IPS-NIHi11 (cell line): ENCODE measurements at places on chromosomes 11 and 22.

DNA sequence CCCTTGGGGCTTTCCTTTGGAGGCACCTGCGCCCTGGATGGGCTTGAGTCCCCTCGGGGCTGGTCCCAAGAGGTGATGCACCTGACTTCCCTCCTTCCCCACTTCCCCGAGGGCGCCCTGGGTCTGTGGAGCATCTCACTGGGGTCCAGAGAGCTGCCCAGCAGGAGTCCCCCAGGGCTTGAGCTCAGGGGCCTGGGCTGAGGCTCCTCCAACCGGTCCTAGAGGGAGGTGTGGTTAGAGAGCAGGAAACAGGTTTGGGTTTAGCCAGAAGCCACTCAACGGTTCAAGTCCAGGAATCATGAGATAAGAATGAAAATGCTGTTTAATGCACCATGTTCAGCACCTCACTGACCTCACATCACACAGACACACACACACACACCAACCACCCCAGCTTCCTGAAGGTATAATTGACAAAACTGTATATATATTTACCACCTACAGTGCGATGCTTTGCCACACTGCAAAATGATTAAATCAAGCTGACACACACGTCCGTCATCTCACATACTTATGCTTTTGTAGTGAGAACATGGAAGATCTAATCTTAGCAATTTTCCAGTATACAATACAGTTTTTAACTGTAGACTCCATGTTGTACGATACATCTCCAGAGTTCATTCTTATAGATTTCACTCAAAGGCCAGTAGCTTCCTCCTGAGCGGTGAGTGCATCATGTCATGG, 628 bp upstream of the IGLL1 start:
- DNase-seq, result no peak

- peak; percentile 52 for DNase-seq
Observed at GRCh38 chr11:72553706-72554105, 119.4 kb upstream of the CLPB start.

DNA sequence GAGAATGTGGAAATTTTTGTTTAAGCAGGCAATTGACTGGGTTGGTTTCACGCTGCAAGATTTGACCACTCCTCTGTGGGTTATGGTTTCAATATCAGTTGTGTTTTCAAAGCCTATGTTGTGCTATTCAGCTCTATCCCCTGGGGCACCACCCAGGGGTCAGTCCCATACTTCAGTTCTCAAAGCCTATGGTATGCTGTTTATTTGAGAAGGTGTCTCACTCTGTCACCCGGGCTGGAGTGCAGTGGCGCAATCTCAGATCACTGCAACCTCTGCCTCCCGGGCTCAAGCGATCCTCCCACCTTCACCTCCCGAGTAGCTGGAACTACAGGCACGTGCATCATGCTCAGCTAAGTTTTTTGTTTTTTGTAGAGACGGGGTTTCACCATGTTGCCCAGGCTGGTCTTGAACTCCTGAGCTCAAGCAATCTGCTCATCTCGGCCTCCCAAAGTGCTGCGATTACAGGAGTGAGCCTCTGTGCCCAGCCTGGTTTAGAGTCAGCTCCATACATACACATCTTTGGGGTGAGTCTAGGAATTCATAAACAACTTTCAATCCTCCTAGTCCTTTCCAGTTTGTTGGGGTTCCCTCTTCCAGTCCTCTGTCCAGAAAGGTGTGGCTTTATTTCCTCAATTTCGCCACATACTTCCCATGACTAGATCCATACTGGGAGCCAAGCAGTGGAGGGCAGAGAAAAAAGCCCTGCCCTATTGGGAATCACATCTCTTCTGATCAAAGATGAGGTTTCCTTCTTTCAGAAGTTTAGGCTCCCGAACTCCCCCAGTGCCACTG, 35.0 kb upstream of the MAPK1 start:
- DNase-seq, result no peak

DNA sequence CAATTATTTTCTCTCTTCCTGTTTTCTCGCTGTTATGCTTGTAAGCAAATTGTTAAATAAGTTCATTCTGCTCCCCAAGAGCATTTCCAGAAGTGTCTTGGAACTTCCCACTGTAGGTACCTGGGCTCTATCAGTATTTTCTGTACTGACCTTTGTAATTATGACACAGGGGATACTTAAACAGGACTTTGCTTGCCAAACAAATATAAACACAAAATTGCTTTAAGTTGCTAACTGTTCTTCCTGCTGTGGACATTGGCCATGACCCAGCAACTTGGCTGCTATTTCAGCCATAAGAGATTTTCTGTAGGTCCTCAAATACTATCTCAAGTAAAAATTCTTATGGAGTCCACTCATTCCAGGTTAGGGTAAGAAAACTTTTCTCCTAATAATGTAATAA, 30.1 kb downstream of the SYT9 start:
- DNase-seq, result no peak

DNA sequence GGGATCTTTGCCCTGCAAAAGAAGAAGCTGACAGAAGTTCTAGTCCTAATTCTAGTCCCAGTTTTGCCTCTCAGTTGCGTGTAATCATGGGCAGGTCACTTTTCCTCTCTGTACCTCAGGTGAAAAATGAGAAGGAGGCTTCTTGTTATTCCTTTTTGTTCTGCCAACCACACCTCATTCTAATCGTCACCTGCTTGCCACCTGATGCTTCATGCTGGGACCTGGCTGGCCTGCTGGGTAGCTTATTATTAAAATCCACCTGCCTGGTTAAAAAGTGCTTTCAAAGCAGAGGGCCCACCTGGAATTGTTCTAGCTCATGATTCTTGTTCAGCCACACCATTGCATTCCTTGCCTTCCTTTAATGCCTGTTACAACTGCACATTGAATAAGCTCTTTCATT, 8.4 kb upstream of the ALG8 start:
- peak; percentile 28 for DNase-seq

- DNase-seq, result no peak
Observed at GRCh38 chr22:48417225-48418070, 1410.2 kb downstream of the BRD1 start.

DNA sequence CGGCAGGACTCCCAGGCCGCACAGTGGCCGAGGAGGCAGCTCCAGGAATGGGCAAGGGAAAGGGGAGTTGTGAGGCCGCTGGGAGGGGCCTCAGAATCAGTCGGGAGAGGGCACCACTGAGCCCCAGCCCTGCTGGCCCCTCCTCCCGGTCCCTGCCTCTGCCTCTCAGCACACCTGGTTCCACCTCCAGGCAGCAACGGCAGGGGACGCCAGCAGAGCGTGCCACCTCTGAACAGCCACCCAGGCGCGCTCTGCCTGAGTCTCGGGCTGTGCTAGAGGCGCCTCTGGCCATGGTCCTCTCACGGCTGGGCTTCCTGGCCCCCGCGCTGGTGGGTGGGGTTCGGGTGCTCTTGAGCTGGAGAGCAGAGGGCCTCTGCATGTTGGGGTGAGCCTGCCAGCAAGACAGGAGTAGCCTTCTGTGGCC, 33.0 kb downstream of the MOB2 start:
- peak; percentile 96 for DNase-seq

DNA sequence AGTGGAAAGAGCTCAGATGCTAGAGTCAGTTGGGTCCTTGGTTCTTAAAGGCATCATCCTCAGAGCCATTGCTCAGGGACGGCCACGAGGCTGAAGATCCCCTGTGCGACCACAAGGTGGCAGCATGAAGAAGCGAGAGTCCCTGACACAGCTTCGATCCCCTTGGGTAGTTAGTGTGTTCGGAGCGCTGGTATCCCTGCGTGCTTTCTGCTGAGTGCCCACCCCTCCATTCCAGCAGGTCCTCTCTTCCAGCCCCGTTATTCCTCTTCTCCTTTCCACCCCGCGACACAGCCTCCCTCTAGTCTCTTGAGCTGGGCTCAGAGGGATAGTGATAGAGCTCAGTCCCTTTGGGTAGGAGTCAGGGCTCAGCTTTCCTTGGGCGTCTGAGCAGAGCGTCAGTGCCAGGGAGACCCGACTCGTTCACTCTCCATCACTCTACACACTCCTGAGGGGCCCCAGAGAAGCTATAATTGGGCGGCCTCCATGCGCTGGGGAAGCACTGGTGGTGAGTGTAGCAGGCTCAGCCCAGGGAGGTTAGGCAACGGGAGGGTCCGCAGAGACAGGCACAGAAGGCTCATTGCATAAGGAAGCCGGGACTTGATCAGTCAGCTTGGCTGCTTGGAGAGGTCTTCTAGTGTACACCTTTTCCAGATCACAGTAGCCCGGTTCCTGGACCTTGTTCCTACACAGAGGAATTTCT, at the start of gene OR51D1:
Gene OR51D1, plus strand, starts transcription at position 516 of the 700 bp plus-strand sequence. CDS start 2,314 bp downstream, outside the sequence.
- DNase-seq, result peak; percentile 84

- no peak for DNase-seq
Observed at GRCh38 chr22:37746366-37747079, 49.7 kb downstream of the TRIOBP start.

- DNase-seq, result no peak
Observed at GRCh38 chr11:2315395-2316168, 13.8 kb downstream of the TSPAN32 start.

DNA sequence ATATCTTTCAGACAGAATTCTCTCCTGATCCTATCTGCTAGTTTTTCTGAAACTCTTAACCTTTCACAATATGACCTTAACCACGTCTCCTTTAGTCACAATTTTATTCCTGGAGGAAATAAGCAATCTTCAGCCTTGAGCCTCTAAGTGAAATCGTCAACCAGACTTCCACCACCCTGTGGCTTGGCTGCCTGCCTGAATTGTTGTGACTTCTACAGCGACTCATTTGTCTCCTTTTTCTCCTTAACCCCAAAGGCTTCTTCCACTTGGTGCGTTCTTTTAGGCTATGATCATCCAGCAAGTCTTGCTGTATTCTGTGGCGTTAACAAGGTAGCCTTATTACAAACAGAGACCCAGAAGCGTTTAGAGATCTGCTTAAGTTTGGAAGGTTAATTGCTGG, 535.1 kb upstream of the ARHGAP42 start:
- no peak for DNase-seq

- no peak for DNase-seq
Observed at GRCh38 chr22:47171441-47172221, 409.2 kb downstream of the TBC1D22A start.

DNA sequence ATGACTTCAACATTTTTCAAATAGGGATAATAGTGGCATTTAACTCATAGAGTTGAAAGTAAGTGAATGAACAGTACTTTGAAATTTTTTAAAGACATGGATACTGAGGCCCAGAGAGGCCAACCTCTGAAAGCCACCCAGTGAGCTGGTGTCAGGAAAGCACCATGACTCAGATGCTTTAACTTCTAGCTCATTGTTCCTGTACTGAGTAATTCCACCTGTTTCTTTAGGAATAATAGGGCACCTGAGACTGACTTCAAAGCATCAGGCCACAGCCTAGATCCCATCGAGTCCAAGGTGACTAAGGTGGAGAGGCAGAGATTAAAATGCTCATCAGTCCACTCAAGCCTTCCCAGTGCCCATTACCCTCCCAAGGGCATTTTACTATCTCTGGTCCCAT, 491.8 kb upstream of the TENM4 start:
- DNase-seq, result no peak

DNA sequence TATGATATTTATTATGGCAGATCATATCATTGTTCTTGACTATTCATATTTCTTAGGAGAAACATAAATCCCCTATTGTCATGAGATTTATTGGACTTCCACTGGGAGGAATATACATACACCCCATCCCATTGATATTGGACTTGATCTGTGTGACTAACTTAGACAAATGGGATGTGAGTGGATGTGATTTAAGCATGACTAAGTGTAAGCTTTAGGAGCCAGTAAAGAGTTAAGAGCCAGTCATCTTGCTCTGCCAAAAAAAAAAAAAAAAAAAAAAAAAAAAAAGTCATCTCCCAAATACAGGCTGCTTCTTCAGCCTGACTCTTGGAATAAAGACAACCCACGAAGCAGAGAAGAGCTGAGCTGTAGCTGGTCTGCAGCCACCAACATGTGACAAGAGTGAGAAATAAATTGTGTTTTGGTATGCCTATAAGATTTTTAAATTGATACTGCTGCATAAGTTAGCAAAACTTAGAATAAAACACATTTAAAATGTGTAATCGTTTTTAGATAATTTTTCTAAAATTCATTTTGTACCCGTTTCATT, 595.0 kb upstream of the LRRC4C start:
- no peak for DNase-seq

DNA sequence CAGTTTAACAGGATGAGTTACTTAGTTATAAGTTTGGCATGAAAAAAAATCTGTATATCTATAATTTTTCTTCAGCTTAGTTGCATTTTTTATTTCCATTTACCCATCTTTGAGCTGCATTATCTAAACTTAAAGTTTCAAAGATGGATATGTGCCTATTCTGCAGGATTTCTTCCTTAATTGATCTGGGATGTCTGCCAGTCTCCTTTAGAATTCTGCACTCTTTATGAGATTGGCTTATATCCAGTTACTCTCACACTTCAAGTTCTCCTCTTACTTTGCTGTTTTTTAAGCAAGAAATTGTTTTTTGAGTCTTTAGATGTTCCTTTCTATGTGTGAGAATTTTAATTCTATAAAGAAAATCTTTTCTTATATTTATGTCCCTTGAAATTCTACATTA, 5.1 kb upstream of the PDGFD start:
- DNase-seq, result no peak

- no peak for DNase-seq
Observed at GRCh38 chr22:30436196-30436595, 10.6 kb downstream of the MTFP1 start.

DNA sequence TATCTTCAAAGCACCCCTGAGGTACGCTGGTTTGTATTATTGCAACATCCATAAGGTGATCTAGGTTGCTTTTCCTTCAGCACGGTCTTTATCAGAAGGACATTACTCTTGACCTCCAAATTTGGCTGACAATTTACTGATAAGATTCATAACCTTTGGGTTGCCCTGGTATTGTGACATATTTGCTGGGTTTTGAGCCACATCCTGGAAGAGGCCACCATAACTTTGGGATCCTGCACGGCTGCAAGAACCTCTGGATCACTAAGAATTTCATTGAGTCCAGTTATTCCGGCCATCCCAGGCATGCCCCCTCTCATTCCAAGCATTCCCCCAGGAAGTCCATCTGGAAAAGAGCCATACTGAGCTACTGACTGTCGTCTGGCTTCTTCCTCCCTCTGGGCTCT, 6.5 kb upstream of the PLET1 start:
- no peak for DNase-seq
